ENCODE measurements at places on chromosomes 7 and 10.

DNA sequence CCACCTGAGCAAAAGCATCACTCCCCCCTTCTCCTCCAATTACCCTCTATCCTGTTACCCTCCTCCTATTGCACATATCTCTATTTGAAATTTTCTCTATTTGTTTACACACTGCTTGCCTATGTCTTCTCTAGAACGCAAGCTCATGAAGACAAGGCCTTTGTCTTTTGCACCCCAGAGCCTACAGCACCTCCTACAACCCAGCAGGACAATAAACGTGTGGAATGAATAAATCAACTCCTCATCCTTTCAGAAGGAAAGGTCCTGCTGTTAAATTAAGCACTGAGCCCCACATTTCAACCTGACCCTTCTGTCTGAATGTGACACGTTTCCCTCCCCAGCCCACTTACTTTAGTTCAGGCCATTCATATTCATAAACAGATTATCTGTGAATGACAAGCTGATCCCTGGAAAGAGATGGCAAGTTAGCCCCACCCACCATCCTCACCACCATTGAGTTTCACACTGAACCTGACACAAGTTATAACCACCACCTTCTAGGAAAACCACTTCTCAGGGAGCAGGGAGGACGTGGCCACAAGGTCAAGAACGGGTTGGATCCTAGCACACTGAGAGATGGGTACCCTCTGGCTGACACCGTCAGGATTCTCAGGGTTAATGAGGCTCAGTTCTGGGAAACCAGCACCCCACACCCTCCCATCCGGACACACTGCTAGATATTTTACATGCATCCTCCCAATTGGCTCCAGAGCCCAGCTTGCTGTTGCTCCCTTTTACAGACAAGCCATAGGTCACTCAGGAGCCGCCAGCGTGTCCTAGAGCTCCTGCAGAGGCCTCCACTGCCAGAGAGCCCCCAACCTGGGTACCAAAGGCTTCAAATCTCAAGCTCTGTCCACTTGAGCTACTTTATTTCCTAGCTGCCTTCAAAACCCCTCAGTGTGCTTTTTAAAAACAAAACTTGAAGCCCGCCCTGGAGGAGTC is 934 bp downstream of the PRTFDC1 start:
- no peak for DNase-seq

- DNase-seq: peak; percentile 68
These were observed 113.7 kb downstream of the CDK14 start for GRCh38 chr7:90709501-90710465.

DNA sequence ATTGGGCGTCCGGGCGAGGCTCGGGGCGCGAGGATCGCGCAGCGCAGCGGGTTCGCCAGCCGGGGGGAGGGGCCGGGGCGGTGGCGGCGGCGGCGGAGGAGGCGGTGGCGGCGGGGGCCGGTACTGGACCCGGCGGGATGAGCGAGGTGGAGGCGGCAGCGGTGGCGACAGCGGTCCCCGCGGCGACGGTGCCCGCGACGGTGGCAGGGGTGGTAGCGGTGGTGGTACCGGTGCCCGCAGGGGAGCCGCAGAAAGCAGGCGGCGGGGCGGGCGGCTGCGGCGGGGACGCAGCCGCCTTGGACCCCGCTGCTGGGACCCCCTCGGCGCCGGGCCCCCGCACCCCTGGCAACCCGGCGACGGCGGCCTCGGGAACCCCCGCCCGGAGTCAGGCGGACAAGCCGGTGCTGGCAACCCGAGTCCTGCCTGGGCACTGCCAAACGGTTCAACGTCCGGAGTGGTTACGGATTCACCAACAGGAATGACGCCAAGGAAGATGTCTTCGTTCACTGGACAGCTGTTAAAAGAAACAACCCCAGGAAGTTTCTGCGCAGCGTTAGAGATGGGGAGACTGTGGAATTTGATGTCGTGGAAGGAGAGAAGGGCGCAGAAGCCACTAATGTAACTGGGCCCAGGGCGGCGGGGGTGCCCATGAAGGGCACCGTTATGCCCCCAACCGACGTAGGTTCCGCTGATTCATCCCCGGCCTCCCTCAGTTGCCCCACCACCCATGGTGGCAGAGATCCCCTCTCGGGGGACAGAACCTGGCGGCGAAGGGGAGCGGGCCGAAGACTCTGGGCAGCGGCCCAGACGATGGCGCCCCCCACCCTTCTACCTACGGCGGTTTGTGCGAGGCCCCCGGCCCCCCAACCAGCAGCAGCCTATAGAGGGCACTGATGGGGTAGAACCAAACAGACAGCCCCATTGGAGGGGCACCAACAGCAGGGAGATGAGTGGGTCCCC is 100.3 kb upstream of the CPXM2 start:
- DNase-seq: no peak

DNA sequence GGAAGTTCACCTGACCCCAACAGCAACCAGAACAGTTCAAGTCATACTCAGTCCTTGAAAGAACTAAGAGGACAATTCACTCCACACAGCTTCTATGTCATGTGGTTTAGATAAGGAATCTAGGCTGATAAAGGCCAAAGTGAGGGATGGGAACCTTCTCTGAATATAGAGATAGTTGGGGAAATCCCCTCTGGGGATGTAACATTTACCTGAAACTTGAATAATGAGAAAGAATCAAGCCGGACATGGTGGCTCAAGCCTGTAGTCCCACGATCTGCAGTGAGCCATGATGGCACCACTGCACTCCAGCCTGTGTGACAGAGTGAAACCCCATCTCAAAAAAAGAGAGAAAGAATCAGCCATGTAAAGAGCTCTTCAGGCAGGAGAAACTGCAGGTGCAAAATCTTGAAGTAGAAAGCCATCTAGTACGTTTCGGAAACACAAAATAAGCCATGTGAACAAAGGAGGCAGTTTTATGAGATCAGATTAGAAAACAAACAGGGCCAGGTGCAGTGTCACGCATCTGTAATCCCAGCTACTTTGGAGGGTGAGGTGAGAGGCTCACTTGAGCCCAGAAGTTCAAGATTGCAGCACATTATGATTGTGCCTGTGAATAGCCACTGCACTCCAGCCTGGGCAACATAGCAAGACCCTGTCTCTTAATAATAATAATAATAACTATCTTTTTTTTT is 4.5 kb upstream of the DNMBP start:
- no peak for DNase-seq

GRCh38 chr7:110568932-110569331 is 522.0 kb upstream of the LRRN3 start:
- DNase-seq: no peak

DNA sequence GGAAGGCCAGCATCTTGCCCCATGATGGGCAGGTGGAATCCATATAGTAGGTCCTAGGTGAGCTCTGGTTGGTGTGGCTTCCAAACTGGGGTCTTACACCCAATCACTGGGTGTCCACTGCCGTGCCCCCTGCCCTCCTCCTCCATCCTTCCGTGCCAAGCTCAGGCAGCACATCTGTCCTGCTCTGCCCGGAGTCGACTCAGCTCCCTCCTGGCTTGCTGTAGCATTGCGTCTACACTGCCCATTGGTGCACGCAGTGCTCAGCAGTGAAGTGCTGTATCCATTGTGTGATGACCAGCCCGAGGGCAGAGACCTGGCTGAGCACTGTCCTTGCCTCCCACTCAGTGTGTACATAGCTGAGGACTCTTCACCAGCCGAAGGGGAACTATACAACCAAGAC is 148.4 kb downstream of the ADAM12 start:
- no peak for DNase-seq

GRCh38 chr7:132846086-132846485 is 235.8 kb downstream of the CHCHD3 start:
- no peak for DNase-seq

GRCh38 chr7:97573065-97573464 is 158.8 kb upstream of the TAC1 start:
- DNase-seq: no peak

DNA sequence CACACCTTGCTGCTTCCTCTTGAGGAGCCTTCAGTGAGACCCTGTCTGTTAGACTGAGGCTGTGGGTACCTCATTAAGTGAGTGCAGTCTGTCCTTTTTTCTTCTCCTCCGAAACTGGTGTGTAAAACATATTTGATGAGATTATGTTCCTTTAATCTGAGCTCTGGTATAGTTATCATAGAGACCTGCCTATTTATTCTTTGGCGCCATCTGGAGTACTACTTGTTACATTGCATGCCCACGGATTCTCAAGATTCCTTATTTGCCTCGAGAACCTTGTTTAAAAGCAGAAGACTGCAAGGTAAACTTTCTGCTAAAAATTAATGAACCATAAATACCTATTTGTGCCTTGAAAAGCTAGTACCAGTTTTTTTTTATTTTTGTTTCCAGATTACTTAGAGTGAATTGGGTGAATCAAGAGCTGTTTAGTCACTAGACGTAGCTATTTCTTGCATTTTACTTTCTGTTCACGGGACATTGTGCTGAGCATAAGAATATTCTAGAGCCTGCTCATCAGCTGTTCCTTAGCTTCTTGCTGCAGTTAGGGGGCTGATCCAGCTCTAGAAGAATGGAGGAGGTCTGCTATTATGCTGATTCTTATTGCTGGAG is 16.9 kb upstream of the STMP1 start:
- no peak for DNase-seq

GRCh38 chr7:114657279-114657678 is 242.7 kb downstream of the FOXP2 start:
- no peak for DNase-seq

- no peak for DNase-seq
These were observed 11.9 kb upstream of the OPALIN start for GRCh38 chr10:96370584-96371157.

GRCh38 chr10:61978965-61979364 is 77.5 kb downstream of the ARID5B start:
- no peak for DNase-seq

- DNase-seq: peak; percentile 17
These were observed 263.5 kb downstream of the ZEB1 start for GRCh38 chr10:31582365-31583052.

DNA sequence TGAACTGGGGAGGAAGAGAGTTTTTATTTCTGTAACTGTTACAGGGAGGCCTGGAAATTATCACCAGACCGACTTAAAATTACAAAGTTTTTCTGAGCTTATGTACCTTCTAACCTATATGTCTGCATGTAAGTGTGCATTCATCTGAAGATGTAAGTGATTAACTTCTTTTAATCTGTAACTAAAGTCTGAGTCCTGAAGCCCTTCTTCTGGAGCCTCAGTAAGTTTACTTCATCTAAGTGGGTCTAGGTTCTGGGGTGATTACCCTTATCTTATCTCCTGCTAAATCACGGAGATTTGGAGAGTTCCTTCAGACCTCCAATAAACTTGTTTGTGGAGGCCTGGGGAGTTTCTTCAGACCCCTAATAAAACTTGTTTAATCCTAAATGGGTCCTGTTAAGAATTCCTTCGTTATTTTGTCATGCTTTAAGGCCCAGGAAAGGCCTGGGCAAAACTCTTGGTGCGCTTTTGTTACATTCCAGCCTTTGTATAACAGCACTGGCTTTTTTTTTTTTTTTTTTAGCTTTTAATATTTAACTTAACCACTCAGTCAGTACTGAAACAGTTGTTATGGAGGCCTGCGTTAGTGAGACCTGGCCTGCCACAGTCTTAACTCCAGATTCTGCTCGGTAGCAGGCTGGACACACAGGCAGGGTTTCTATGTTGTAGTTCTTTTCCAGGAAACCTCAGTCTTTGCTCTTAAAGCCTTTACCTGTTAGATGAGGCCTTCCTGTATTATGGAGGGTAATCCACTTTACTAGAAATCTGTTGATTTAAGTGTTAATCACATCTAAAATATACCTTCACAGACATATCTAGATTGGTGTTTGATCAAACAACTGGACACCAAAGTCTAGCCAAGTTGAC is 33.0 kb downstream of the TPST1 start:
- no peak for DNase-seq

DNA sequence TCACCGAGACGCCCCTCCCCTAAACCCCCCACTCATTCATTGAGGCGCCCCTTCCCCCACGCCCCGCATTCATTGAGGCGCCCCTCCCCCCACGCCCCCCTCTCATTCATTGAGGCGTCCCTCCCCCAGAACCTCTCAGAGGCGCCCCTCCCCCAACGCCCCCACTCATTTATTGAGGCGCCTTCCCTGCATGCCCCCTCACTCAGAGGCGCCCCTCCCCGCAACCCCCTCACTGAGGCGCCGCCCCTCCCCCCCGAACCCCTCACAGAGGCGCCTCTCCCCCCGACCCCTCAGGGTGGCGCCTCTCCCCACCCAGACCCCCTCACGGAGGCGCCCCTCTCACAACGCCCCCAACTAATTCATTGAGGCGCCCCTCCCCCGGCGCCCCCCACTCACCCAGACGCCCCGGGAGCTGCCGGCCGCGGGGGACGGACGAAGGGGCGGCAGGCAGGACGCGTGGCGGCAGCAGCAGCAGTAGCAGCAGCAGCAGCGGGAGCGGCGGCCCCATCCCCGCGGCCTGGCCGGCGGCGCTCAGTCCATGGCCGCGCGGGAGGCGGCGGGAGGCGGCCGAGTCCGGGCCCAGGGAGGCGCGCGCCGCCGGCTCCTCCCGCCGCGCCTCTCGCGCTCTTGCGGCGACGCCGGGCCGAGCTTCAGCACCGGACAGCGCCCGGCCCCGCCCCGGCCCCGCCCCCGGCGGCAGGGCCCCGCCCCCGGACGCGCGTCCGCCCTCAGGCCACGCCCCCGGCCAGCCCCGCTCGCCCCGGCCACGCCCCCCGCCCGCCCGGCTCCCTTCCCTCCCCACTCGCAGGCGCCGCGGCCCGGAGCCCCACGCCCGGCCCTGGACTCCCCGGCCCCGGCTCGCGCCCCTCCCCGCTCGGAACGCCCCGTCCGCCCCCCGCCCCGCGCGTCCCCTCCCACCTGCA is at the start of gene PTPRN2:
TSS of gene PTPRN2 (minus strand) at position 662 of the 923 bp plus-strand sequence.
- DNase-seq: peak; percentile 6

DNA sequence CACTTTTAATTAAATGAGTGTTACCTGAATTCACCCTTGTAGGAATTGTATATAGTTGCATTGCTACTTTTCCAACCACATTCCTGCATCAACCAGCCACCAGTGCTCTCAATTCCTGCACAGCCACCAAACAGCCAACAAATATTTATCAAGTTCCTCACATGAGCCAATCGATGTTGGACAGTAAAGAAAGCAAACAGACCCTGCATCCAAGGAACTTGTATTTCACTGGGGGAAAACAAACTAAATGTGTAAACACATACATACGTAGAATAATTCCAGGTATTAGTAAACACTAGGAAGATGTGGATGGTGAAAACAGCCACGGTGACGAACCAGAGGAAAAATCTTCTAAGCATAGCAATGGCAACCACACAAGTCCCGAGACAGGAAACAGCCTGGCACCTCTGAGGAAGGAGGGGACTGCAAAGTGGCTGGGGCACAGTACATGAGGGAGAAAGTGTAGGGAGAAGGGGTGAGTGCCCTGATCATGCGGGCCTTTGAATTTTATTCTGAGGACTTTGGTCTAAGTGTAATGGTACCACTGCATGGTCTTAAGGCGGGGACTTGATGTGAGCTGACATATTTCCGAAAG is 111.2 kb downstream of the XRCC2 start:
- DNase-seq: no peak

- no peak for DNase-seq
These were observed 586.7 kb upstream of the GALNT17 start for GRCh38 chr7:70545214-70545613.

- DNase-seq: no peak
These were observed 69.8 kb downstream of the GLI3 start for GRCh38 chr7:42167206-42167605.

GRCh38 chr10:26556748-26557640 is 118.9 kb downstream of the APBB1IP start:
- peak; percentile 39 for DNase-seq

- peak; percentile 58 for DNase-seq
These were observed 5.7 kb upstream of the HSPA12A start for GRCh38 chr10:116748041-116748440.

- DNase-seq: no peak
These were observed 345.0 kb downstream of the SORCS1 start for GRCh38 chr10:106819490-106819889.
